COLO829 (cell line): ENCODE measurements at places on chromosomes 12 and 14.
A peak's percentile ranks its signal among the peaks of the same experiment; 100 is the strongest.

GRCh38 chr12:107749083-107749482 lies 11.9 kb downstream of the PRDM4 start:
- no peak for DNase-seq

GRCh38 chr12:78035901-78036606 lies 205.4 kb downstream of the NAV3 start:
- DNase-seq, result no peak

GRCh38 chr14:26709019-26709418 lies 111.2 kb upstream of the NOVA1 start:
- no peak for DNase-seq

- DNase-seq, result peak; percentile 21
These were observed 485 bp upstream of the PNMA1 start for GRCh38 chr14:73714656-73715081.

GRCh38 chr12:15650399-15651128 lies 138.6 kb downstream of the EPS8 start:
- DNase-seq, result no peak

DNA sequence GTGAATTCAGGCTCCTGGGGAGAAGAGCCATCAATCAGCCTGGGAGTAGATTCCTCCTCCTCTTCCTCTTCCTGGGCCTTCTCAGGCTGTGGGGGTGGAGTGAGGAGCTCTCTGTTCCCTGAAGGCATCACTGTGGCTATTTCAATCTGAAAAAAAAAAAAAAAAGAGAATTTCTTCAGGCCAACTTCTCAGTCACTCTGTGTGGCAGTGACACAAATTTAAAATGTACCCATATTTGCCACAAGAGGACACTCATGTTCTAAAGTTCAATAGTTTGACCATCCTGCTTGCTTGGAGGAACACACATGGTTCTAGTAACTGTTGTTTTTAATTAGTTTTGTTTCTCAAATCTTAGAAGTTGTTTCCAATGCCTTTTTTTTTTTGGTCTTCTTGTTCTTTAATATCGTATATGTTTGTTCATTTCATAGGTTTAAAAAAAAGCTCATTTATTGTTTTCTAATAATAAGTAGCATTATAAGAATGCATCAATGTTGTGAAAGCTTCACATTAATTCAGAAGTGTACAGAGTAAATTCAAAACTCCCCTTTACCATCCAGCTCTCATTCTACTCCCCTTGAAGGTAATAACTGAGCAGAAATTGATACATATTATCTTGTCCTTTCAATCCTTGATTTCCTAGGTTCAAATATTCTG lies 23.3 kb upstream of the CCER1 start:
- peak; percentile 60 for DNase-seq

DNA sequence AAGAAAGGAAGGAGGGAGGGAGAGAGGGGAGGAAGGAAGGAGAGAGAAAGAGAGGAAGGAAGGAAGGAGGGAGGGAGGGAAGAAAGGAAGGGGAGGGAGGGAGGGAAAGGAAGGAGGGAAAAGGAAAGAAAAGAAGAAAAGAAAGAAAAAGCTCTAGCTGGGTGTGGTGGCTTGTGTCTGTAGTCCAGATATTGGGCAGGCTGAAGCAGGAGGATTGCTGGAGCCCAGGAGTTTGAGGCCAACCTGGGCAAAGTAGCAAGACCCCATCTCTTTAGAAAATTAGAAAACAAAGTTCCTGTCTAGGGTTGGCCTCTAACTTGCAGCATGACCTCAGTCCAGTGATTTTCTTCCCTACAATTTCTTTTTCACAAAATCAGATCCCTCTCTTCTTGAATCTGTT lies 208.2 kb upstream of the NUDT4 start:
- no peak for DNase-seq

GRCh38 chr12:44570036-44570583 lies 306.0 kb downstream of the NELL2 start:
- no peak for DNase-seq

DNA sequence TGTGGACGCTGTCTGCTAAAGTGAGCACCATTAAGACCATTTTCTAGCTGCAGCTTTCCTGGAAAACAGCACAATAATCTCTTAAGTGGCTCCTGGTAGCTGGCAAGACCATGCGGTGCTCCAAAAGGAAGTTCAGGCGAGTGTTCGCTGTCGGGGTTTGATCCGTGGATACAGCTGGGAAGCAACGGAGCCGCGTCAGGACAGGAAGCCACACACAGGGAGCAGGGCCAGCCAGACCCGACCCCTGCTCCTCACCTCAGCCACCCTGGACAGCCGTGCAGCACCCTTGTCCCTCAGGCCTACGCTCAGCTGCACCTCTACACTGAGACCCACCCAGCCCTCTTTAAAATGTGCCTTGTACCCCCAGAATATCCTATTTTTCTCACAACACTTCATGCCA lies 19.4 kb downstream of the ZFYVE21 start:
- no peak for DNase-seq

DNA sequence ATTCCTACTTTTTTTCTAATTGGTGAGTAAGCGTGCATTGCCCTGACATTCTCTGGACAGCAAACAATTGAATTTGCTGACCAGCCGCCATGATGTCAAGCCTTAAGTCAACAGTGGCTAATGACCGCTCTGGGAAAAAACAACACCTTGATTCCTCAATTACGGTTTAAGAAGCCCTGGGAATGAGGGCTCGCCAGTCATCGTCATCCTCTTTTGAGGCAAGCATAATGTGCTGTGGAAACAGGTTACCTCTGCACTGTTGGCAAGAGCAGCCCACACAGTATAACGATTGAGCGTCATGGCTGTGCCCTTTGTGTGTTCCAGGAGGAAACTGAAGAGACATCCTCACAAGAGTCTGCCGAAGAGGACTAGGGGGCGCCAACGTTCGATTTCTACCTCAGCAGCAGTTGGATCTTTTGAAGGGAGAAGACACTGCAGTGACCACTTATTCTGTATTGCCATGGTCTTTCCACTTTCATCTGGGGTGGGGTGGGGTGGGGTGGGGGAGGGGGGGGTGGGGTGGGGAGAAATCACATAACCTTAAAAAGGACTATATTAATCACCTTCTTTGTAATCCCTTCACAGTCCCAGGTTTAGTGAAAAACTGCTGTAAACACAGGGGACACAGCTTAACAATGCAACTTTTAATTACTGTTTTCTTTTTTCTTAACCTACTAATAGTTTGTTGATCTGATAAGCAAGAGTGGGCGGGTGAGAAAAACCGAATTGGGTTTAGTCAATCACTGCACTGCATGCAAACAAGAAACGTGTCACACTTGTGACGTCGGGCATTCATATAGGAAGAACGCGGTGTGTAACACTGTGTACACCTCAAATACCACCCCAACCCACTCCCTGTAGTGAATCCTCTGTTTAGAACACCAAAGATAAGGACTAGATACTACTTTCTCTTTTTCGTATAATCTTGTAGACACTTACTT lies 138.9 kb downstream of the HMGA2 start:
- DNase-seq, result no peak

DNA sequence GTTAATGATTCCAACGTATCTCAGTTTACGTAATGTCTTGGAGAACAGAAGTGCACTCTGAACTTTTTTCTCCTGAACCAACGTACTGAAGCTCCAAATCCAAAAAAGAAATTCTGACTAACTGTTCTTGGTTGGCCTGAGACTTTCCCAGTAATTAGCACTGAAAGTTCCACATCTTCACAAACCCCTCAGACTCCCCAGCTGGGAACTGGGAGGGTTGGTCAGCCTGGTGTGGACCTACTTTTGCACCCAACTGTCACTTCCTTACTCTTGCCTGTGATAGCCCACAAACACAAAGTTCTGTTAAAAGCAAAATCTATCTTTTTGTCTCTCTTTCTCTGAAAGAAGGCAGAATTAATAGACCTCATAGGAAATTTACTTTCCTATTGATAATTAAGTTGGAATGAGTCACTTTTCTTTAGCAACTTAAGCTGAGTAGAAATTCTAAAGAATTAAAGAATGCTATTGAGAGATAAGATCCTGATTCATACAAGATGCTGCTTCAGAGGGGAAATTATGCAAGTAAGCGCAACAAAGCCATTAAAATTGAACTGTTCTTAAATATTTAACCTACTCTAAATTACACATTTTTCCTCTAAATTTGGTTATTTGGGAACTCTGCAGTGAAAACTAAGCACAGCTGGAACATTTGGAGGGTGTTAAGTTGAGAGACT lies 155.0 kb downstream of the EPS8 start:
- DNase-seq, result peak; percentile 49

GRCh38 chr14:94101748-94102147 lies 8.8 kb upstream of the IFI27 start:
- DNase-seq, result no peak

- DNase-seq, result no peak
These were observed 83.8 kb downstream of the SRGAP1 start for GRCh38 chr12:63928305-63928704.

GRCh38 chr12:112996501-112996900 lies 18.2 kb downstream of the OAS2 start:
- no peak for DNase-seq

- DNase-seq, result no peak
These were observed 169.5 kb upstream of the EGLN3 start for GRCh38 chr14:34120185-34120977.

GRCh38 chr12:24823808-24824515 lies 124.9 kb downstream of the BCAT1 start:
- no peak for DNase-seq

DNA sequence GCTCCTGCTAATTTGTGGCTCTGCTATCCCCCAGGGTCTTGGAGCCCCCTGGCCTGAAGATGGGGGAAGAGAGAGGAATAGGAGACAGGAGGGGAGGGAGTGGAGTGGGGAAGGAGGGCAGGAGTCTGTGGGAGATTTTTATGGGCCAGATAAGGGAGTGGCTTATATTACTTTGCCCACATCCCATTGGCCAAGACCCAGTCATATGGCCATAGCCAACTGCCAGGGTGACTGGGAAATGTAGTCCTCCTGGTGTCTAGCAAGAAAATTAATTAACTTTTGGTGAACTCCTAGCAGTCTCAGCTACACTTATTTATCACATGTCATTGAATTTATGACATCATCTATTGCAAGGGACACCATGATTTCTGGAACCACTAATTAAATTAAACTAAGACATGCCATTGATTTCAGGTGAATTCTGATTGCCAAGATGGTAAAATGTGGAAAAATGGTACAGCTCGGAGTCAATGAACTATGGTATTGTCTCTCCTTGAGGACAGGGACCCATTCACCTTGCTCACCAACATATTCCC lies 50.3 kb downstream of the ESRRB start:
- DNase-seq, result no peak

DNA sequence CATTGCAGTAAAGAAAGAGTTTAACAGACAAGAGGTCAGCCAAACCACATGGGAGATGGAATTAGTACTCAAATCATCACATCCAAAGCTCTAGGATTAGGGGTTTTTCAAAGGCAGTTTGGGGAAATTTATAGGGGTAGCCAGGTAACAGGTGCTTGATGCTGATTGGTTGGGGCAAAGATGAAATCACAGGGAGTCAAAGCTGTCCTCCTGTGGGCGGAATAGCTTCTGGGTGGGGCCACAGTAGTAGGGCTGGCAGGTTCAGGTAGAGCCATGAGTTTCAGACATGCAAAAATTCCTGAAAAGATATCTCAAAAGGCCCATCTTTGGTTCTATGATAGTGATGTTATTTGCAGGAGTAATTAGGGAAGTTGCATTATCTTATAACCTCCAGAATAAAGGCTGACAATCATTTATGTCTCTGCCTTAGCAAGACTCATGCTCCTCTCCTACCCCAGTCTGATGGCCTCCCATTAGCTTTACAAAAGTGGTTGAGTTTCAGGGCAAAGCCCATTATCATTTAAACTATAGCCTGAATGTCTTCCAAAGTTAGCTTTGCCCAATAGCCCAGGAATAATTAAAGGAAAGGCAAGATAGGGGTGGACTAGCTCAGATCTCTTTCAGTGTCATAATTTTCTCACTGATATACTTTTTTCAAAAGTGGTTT lies 42.1 kb upstream of the CNTN1 start:
- no peak for DNase-seq

GRCh38 chr12:103198499-103198898 lies 241.0 kb downstream of the ASCL1 start:
- no peak for DNase-seq

DNA sequence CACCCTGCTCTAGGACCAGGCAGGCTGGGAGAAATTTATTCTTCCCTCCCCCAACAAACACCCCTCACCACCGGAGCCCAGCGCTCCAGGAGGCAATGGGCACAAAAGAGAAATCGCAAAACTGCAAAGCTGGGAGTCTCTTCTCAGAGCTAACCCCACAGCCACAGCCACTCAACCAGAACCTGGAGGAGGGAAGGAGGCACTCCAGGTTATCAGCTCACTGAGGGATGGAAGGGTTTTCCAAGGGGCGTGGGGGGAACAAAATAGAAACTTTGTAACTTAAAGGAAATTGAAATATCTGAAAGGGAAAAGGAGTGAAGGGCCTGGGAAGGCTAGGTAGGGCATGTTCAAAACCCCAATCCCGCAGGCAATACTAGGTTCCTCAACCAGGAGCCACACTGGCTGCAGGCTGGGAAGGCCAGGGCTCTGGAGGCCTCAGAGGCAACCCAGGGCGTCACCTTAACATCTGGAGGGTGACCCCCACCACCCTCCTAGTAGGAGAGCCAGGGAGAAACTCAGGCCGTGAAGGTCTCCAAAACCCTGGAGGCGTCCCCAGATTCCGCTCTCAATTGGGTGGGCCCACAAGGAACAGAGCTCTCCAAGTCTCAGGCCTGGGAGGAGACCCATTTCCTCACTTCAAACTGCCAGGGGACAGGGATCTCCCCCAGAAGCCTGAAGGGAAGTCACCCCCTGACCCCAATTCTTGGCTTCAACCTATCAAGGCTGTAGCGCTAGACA lies 3.2 kb downstream of the KDM2B start:
- no peak for DNase-seq

- DNase-seq, result peak; percentile 75
These were observed 27.0 kb upstream of the ESRRB start for GRCh38 chr14:76348898-76349297.

DNA sequence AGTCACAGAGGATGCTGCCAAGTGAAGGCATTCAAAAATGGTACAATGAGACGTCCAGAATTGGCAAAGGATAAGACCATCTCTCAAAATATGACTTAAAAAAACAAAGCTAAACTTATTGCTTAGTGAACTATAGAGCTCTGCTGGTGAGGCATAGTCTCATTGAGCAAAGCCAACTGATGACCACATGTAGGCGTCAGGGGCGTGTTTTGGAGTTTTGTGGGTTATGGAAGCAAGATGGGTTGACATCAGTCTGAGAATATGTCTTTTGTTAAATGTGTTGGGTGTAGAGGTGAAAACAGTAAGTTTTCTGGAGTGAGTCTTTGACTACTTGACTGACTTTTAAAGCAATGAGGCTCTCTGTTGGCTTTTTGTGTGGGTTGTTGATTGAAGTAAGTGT lies 47.2 kb downstream of the ATL1 start:
- DNase-seq, result peak; percentile 34
